Stimulated activated CD8-positive, alpha-beta memory T cell treated with anti-CD3 and anti-CD28 coated beads, Interleukin-4, amount 100 ng/mL, for 24 hours (primary cell): ENCODE measurements at places on chromosomes 11 and 22.

DNA sequence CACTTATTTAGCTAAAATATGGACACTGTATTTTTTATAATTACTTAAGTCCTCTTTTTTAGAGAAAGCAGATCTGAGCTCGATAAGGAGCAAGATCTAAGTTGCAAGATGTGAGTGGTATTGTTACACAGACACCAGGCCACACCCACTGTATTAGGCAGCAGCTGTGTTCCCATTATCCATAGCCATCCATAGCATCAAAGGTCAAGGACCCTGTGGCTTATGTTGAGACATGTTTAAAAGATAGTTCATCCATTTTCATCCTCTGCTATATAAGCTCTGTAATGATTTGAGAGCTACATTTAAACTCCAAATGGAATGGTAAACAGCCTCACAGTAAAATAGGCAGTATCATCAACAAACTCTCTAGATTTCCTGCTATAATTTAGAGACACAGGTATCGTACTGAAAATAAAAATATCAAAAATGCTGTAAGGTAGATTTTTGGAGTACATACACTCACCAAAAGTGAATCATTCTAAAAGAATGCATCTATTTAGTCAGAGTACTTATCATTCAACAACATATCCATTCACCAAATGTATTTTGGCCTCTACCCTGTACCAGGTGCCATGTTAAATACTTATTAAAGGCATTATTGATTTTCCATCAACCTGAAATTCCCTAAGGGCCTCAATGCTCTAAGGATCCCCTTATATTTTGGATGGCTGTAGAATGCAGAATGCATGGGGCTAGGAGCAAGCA, 574.0 kb downstream of the LRRC4C start:
- DNase-seq = no peak

- DNase-seq = no peak
Measured at GRCh38 chr11:108916935-108917334, 252.1 kb downstream of the DDX10 start.

DNA sequence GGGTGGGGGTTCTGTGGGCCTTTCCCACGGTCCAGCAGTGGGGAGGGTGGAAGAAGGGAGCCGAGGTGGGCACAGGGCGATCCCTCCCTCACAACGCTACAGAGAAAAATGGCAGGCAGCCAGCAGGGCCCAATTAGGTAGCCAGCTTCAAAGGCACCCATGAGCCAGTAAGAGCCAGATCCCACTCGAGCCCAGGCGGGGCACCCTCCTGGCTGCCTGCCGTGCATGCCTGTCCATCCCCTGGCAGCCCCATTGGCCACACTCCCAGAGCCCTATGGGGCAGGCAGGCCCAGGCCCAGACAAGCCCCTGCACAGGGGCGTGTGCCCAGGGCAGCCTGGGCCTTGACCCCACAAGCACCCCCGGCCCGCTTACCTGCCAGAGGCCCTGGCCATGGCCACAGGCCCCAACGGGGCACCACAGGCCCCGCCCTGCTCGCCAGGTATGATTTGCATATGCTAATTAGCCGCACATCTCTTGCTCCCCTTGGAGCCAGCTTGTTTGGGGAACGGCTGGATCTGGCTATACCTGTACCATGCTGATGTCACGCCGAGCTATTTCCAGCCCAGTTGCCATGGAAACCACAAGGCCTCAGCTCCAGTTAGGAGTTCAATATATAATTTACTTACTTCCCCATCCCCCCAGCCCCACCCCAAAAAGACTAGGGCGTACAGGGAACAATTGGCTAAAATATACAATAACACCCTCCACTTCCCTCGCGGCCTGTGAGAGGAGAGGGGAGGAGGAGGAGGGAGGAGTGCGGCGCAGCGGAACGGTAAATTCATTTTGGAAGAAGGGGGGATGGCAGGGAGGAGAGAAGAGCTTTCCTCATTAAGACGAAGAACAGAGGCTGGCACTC, 47.5 kb upstream of the TCF20 start:
- no peak for DNase-seq

- no peak for DNase-seq
Measured at GRCh38 chr11:92782806-92783205, 186.6 kb upstream of the MTNR1B start.

GRCh38 chr11:94876645-94877442, 96.5 kb downstream of the CWC15 start:
- peak; percentile 51 for DNase-seq

- no peak for DNase-seq
Measured at GRCh38 chr11:19237813-19238212, 2.9 kb downstream of the E2F8 start.

GRCh38 chr22:31124811-31125465, 2.2 kb downstream of the INPP5J start:
- DNase-seq = no peak

GRCh38 chr11:45267052-45267451, 19.1 kb downstream of the SYT13 start:
- DNase-seq = no peak

GRCh38 chr22:39712751-39713525, 142.4 kb downstream of the CACNA1I start:
- no peak for DNase-seq
